ENCODE measurements at places on chromosomes 11 and 22.
A peak's percentile ranks its signal among the peaks of the same experiment; 100 is the strongest.

DNA sequence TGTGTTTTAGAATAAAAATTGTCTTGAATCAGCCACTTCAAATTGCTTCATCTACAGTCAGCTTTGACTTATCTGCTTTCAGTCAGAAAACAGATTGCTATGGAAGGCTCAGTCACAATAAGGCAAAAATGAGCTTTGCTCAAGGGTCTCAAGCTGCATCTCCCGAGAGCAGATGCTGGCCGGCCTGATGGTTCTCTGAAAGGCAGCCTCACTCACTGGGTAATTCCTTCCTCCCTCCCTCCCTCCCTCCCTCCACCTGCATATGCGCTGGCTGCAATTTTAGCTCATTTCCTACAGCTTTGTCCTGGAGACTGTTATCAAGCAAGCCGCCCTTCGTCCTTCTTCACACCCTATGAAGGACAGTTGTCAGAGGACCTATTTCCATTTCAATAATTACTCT lies 1.6 kb upstream of the IZUMO1R start:
- DNase-seq = no peak

- DNase-seq = no peak
Measured at GRCh38 chr11:32039149-32039548, 51.7 kb upstream of the RCN1 start.

DNA sequence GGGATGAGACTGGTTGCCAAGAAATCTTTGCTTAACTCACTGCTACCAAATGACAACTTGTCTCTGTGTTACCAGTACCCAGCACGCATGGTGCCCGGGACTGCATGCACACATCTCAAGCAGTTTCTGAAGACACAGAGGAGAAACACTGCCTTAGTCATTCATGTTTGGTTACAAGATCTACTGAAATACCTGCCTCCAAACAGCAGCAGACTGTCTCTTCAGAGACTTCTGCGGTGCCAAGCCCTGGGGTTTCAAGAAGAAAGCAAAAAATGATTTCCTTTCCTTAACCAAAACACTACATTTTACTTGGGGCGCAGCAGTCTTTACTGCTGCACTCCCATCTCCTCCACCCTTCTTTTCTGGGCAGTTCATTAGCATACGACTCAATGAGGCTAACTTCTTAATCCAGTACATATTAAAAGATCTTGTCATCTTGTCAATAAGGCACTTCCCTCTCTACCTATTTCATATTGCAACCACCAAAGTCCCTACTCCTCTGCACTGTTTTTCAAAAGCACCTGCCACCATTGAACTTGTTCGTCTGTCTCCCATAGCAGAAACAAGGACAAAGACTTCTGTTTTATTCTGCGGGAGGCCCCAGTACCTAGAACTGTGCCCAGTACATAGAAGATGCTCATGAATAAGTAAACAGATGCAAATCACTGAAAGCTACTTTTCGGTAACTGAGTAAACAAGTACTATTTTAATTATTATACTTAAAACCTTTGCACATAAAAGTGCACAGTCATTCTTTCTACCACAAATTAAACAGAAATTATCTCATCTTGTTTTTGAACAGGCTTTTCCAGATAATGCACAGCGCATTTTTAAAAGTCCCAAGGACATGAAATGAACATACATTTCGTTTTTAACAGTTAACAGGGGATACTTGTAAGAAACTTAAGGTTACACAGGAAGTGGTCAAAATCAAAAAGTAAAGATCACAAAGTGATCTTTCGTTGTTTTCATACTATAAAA lies 4.0 kb downstream of the NAP1L4 start:
- no peak for DNase-seq

GRCh38 chr22:33539902-33540751 lies 380.1 kb downstream of the LARGE1 start:
- DNase-seq = no peak

DNA sequence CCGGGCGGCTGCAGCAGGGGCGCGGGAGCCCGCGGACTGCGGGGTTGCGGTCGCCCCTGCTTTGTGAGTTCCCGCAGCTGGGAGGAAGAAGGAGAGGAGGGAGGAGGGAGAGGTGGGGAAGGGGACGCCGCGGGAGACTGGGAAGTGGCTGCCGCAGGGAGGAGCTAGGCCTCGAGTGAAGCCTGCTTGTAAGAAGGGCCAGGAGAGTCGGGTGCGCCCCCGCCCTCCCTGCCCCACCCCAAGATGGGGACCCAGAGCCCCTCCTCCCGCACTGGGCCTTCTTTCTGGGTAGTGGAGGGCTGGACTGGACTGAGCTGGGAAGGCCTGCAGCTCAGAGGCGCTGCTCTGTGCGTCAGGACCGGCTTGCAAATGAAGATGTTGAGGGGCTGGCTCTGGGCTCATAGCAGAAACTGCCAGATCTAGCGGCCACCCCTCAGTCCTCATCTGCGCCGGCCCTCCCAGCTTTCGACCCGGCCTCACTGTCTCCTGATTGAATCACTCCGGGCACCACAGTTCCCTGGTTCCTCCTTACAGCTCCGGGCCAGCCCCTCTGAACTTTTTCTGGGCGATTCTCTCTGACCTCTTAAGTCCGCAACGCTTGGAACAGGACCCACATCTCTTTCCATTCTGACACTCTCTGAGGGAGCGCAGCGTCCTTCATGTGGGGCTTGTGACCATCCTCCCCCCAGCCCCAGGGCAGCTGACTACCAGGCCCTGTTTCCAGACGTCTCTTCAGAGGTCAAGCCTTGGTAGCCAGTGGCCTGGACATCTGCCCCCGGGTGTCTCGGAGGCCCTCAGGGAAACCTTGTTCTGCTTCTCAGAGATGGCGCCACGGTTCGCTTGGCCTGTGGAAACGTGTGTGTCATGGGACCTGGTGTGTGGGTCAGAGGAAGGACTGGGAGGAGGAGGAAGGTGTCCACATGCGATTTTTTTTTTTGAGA lies 21.9 kb downstream of the SERPINH1 start:
- DNase-seq = no peak

GRCh38 chr11:122224867-122225266 lies 108.9 kb upstream of the BLID start:
- no peak for DNase-seq

DNA sequence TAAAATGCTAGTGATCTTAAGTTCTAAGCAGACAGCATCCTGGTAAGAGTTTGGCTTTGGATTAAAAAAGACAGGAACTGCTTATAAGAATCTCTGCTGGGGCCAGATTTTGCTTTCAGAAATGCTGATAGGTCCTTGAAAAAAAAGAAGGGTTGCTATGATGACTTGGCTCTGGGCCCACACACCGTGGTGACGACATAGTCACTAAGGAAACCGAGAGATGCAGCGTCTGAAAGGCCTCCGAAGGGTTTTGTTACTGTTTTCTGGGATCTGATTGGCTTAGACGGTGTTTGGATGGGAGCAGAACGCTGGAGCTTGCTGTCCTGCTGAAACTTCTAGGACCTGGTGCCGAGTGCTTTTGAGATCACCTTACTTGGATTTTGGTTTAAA lies 8.4 kb downstream of the FAM118A start:
- DNase-seq = peak; percentile 73

DNA sequence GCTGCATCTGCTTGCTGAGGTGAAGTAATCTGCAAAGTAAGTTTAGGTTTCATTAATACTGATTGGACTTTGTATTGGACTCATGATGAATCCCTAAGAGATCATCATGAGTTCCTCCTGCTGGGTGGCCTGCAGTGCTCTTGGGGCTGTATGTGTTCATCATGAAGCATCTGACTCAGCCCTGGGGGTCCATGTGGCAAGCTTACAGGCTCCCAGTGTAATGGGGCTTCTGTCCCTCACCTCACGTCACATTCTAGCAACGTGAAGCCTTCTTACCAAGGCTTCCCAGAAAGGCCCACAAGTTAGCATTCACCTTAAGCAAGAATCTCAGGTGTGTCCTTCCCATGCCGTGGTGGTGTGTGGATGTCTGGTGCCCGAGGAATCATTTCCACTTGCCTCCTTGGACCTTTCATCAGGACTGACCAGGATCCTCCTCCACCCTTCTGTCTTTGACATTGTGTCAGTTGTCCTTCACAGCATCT lies 23.7 kb downstream of the CRKL start:
- no peak for DNase-seq

DNA sequence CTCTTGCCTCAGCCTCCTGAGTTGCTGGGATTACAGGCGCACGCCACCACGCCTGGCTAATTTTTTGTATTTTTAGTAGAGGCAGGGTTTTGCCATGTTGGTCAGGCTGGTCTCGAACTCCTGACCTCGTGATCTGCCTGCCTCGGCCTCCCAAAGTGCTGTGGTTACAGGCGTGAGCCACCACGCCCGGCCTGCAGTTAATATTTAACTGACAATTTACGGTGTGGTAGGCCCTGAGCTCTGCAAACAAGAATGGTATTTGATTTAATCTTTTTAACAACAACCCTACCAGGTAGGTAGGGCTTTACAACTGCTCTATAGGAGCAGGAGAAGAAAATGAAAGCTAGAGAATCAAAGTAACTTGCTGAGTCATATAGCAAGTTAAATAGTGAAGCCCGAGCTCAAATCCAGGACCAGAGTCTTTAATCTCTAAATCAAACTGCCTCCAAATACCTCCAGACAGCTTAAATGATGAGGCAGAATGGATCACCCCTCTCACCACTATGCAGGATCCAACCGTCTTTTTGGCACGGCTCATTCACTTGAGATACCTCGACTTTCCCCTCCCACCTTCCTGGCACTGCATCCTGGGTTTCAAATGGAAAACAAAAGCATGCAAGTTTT lies 9.4 kb downstream of the UEVLD start:
- DNase-seq = no peak

- DNase-seq = peak; percentile 15
Measured at GRCh38 chr11:107821199-107821927, 37.2 kb downstream of the SLC35F2 start.

GRCh38 chr11:5507933-5508305 lies 1.8 kb downstream of the UBQLN3 start:
- no peak for DNase-seq

- DNase-seq = no peak
Measured at GRCh38 chr11:898540-899190, 11.9 kb downstream of the CHID1 start.

DNA sequence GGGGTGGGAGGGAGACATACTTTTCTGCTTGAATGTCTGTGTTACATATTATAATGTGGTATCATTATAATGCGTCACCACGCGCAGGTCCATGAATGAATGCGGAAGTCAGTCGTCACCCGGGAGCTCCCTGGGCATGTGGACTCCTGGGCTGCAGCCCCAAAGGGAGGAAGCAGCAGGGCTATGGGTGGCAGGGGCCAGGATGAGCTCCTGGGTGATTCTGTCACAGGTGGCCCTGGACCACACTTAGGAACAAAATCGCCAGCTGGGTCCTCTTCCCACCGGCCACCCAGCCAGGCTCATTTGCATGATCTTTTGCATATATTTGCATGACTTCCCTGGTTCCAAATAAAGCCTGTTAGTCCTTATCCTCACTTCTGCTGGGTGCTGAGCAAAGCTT lies 51.2 kb downstream of the KCNJ4 start:
- DNase-seq = no peak

- peak; percentile 62 for DNase-seq
Measured at GRCh38 chr22:20235389-20235991, 32.6 kb downstream of the RTN4R start.

- no peak for DNase-seq
Measured at GRCh38 chr11:101342307-101342706, 212.7 kb upstream of the PGR start.

GRCh38 chr22:24026733-24027132 lies 15.6 kb downstream of the CABIN1 start:
- DNase-seq = no peak

- no peak for DNase-seq
Measured at GRCh38 chr11:100182927-100183326, 504.2 kb upstream of the ARHGAP42 start.

- DNase-seq = no peak
Measured at GRCh38 chr11:44623341-44623730, 57.9 kb downstream of the CD82 start.

DNA sequence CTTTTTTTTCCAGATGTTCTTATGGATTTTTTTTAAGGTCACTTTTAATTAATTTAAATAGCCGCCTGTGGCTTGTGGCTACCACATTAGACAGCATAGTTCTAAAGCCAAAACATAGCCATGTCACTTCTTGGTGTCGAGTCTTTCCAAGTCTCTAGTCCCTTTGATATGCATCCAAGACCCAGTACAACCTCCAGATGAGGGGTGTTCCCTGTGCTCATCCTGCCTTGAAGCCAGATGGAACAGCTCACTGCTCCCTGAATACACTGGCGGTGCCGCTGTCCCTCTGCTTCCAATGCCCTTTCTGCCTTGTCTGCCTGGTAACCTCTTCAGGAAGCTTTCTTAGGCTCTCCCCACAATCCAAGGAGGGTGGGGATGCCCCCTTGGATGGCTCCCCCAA lies 338.0 kb downstream of the TENM4 start:
- no peak for DNase-seq

DNA sequence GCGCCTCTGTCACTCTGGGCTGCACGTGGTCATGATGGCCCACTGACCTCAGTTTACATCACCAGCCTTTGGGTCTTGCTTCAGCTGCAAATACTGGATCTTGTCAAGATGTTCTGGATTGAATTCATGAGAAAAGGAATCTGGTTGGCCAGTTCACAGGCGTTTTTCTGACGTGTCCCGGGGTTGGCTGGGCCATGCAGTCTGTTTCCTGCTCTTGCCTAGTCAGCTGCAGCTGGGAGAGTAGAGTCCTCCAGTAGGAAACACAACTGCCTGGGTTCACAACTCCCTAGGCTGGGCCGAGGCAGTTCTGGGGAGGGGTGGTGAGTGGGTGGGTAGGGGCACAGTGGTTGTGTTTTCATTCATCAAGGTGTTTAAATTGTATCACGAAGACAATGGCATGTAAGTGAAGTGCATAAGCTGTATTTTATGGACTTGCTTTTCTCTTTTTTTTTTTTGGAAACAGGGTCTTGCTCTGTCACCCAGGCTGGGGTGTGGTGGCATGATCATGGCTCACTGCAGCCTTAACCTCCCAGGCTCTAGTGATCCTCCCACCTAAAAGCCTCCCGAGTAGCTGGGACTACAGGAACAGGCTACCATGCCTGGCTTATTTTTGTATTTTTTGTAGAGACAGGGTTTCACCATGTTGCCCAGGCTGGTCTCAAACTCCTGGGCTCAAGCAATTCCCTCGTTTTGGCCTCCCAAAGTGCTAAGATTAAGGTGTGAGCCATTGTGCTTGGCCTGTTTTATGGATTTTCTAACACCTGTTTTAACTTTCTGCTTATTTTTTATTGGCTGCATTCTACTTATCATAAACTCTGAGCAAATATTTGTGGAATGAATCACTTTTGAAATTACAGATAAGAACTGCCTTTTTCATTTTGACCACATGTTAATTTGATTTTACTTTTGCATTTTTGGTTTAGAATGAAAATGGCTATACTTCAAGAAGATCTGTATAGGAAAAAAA lies 54.0 kb upstream of the PITPNB start:
- no peak for DNase-seq

GRCh38 chr11:17383461-17383860 lies 5.0 kb downstream of the KCNJ11 start:
- no peak for DNase-seq

GRCh38 chr11:62889484-62890437 lies 9.1 kb downstream of the SLC3A2 start:
- no peak for DNase-seq

GRCh38 chr11:3925513-3925912 lies 70.0 kb downstream of the STIM1 start:
- DNase-seq = no peak

GRCh38 chr11:134545521-134545920 lies 133.5 kb upstream of the B3GAT1 start:
- DNase-seq = no peak

DNA sequence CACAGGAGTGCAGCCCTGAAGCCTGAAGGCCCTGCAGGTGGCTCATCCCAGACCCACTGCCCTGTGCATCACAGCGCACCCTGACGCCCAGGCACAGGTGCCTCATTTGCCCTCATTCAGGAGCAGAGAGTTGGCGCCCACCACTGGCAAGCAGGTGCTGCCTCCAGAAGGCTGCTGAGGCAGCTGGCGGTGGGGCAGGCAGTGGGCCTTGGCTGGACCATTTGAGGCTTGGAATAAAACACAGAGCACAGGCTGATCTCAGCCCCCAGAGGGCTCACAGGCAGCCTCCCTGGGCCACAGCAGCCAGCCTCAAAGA lies 1151.9 kb downstream of the BRD1 start:
- no peak for DNase-seq
